ENCODE measurements at places on chromosomes 7 and 10.

DNA sequence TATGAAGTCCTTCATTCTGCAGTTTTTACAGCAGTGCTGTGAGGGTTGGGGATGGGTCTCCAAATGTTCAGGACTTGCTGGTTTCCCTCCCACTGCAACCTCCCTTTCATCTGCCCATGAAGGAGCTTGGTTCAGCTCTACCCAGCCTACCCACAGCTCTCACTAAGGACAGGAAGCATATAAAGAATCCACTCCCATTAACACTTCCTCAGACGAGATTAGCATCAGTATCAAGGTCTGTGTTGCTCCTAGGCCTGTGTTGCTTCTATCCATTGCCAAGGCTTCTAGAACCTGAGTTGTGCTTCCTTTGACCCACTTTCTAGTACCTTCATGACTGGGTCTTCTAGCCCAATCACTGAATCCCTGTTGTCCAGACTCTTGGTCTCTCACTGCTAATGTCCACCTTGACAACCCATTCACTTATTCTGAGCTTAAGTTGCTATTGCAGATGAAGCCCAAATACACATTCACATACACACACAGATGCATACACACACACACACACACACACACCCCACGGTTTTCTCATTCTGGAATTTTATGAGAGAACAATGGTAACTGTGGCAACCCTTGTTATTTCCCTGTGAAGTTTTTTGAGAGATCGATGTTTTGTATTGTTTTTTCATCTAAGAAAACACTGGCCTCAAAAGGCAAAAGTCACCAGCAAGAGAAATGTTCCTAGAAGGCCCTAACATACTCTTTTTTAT is 248.1 kb downstream of the MTERF1 start:
- no peak for DNase-seq

DNA sequence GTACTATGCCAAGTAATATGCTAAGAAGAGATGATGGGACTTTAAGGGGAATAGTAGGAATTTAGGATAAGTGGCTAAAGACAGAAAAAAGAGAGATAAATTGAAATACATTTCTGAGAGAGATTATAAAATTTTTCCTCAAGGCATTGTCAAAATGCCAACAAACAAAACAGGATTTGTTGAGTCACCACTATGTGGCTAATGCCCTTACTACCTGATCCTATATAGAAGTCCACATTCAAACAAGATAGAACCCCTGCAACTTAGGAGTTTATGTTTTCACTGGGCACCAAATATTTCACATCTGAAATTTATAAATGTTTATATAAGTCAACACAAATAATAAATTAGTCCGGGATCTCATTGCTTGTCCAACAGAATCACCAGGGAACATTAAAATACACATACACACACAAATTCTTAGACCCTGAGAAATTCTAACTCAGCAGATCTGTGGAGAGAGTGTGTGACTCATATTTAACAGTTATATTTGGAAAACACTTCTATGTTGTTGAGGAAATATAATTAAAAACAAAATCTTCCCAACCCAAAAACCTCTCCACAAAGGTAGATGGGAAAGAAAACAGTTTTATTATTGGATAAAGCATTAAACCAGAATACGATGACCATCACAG is 154.3 kb downstream of the PPP1R3A start:
- no peak for DNase-seq

DNA sequence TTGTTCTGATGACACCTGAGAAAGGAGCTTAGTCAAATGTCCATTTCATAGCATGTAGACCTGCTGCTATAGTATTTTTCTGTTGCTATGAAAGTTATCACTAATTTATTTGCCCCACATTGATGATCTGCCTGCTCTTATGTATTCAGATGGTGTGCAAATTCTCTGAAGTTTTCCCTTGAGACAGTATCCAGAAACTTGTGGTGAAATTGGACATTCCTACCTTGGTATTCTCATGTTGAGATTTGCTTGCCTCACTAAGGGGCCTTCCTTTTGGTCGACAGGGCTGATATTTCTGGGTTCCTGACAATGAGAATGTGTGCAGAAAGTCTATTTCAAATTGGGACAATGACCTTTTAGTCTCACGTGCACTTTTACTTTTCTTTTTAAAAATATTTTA is 253.2 kb upstream of the FZD8 start:
- peak; percentile 33 for DNase-seq

- DNase-seq = no peak
Observed at GRCh38 chr7:88146616-88147015, 73.2 kb downstream of the SRI start.

DNA sequence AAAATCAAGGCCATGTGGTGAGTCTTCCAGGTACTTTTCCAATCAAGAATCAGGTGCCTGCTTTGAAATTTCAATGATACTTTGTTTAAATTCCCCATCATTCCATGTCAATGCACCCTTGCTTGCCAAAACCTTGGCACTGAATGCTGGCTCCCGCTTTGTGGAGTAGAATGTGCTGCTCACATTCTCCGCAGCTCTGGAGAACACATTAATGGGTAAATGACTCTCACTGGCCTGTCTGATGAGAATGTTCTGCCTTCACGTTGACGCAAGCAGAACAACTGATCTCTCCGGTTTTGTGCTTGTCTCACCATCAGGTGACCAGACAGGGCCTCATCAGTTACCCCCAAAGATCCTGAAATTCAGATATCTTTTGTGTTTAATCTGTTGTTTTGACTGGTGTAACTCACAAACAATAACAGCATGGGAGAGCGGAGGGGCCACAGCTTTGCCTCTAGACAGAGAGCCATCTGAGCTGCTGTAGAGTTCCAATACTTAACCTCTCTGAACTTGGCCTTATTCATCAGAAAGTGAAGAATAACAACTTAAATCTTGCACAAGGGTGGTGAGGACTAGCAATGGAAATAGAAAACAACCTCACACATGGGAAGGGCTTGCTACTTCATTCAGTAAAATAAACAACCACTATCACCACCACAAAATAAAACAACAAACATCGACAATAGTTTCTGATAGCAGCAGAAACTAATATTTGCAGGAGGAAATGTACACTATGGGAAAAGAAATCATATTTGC is 276.9 kb upstream of the IGFBP3 start:
- DNase-seq = no peak

- DNase-seq = no peak
Observed at GRCh38 chr10:119898577-119898976, 6.0 kb downstream of the SEC23IP start.

GRCh38 chr7:157397036-157397720 is 60.4 kb downstream of the DNAJB6 start:
- DNase-seq = no peak

DNA sequence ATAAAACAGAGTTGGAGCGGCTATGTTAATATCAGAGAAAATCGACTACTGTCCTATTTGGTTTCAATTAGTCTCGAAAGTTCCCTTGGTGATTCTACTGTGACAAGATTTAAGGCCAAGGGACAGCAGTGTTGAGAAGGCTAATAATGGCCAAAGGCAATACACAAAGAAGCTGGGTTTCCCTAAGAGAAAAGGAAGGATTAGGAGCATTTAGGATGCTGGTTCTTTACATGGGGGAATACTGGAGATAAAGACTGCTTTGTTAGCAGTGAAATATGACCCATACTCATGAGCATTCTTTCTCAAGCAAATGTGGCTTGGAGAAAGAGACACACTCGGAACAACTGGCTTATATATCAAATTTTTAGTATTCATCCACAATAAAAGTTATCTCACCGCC is 32.2 kb downstream of the IQUB start:
- DNase-seq = no peak

- DNase-seq = peak; percentile 39
Observed at GRCh38 chr10:22713853-22714478, 412 bp downstream of the PIP4K2A start.

DNA sequence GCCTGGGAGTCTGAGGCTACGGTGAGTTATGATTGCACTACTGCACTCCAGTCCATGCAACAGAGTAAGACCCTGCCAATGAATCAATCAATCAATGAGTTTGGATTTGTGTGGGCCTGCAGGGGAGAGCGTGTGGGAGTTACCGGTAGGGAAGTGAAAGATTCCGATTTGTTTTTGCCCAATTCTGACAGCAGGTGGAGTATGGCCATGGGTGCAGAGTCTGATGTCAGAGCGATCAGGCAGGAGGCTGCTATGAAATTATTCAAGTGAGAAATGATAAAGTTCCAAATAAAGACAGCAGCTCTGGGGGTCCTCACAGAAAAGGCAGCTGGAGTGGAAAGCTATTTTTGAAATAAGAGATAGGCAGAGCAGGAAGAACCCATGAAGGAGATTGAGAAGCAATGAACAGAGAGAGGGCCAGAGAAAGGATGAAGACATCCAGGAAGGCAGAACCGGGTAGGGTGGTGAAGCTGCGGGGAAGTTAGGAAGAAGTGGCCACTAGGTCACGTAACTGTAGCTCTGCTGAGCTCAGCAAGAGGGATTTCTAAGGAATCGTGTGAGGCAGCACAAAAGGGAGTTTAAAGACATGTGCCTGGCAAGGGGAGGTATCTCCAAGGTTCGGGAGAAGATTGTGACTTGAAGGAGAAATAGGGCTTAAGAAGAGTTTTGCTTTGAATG is 93.7 kb upstream of the NMT2 start:
- no peak for DNase-seq

- DNase-seq = no peak
Observed at GRCh38 chr7:18157233-18157632, 129.6 kb upstream of the PRPS1L1 start.

- DNase-seq = no peak
Observed at GRCh38 chr7:2000153-2000687, 232.5 kb downstream of the MAD1L1 start.

DNA sequence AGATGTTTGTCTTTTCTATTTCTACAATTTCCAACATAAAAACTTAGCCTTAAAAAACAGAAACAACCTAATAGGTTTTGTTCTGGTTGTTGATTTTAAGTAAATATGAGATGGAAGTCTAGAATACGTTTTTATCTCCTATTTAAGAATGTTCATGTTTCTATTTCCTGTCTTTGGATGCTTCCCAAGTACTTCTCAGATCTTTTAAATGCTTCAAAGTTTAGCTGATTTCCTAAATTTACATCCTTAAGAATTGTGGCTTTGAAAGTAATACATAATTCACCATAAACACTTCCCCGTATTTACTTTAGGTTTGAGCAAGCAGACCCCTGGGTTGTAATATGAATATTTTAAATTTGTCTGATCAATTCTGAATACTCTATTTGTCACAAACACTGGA is 70.5 kb downstream of the RAPGEF5 start:
- DNase-seq = no peak

GRCh38 chr7:24982917-24983316 is 2.9 kb upstream of the OSBPL3 start:
- no peak for DNase-seq

GRCh38 chr7:17871815-17872533 is 68.3 kb downstream of the SNX13 start:
- no peak for DNase-seq

GRCh38 chr7:1233333-1234048 is 819 bp downstream of the UNCX start:
- DNase-seq = no peak

- DNase-seq = no peak
Observed at GRCh38 chr10:62856021-62856420, 39.9 kb upstream of the EGR2 start.

DNA sequence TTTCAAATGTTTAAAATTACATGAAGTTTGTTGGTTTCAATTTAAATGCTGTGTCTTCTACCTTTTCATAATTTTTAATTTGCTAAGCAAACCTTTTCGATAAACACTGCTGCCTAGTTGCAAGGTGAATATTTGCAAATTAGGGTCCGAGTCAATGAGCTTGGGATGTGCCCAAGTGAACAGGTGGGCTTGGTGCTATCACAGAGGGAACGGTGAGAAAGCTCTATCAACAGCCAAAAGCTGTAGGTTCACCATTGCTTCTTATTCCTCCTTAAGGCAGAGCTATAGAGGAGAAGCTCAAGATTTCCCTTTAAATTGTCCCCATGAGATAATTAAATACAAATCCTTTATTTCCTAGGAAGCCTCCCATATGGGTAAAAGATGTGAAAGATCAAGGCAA is 245.3 kb upstream of the CELF2 start:
- no peak for DNase-seq

DNA sequence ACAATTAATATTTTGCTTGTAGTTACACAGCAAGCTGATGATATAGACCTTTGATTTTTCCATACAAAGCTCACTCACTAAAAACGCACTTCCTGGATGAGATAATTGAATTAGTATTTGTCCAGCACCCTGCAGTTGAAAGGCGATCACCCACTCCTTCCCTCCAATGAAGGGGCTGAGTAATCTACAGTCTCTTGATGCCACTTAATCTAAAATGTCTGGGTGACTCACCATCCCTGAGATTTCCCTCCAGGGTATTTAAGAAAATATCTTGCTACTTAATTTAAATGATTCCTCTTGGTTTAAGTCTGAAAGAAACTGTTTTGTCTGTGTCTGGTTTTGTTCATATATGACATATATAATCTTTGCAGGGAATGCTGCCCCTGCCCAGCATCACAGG is 515.3 kb downstream of the GRID1 start:
- peak; percentile 10 for DNase-seq

- no peak for DNase-seq
Observed at GRCh38 chr10:63710703-63711102, 189.5 kb downstream of the REEP3 start.

DNA sequence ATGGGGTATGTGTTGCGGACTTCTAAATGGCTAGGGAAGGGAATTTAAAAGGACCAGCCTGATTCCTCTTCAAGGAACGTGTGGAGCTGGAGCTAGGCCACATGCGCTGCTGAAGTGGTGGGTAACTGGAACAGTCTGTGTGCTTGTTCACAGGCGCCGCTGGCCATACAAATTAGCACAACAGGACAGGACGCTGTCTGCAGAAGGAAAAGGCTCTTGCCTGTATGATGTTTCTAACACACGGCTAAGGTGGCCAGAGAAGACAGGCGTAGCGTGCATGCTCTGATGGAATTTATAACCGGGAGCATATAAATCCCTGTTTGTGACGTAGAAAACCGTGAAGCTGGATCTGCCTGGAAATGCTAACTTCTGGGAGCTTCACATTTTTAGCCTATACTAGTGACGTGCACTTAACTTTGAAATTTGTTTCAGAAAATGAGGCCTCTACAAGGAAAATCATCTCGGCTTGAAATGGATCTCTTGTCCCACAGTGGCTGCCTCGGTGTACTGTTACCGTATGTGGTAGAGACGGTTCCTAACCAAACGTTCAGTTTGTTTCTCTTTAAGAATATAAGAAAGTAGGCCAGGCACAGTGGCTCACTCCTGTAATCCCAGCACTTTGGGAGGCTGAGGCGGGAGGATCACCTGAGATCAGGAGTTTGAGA is 569.4 kb downstream of the PTPRN2 start:
- DNase-seq = no peak

DNA sequence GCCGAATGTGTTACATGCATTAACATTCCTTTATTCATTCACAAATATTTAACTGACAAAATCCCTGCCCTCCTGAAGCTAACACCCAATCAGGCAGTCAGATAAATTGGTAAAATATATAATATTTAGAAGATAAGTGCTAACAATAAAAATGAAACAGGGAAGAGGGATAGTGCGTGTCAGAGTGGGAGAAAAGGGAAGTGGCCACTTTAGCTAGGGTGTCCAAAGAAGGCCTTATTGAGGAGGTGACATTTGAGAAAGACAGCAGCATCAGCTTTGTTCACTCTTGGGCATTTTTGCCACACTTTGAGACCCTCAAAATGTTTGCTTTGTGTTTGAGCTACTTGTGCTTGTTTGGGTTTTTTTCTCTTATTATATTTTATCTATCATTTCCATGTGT is 317.8 kb downstream of the SNX13 start:
- no peak for DNase-seq
